SJSA1 (cell line): ENCODE measurements at places on chromosomes 7 and 10. TPM values are rescaled to one million over a fixed set of nuclear protein-coding genes. Genes with fewer than 3 reads are reported as not detected.

- no peaks in the 10 kb centered on the region for H3K36me3 ChIP-seq
- no peak overlapping the region for H3K27ac ChIP-seq
- no peak overlapping the region for H3K4me3 ChIP-seq
- no peak for DNase-seq
- H3K27me3 ChIP-seq: no peaks in the 10 kb centered on the region
Measured at GRCh38 chr7:17206349-17206905, 92.0 kb upstream of the AHR start.

GRCh38 chr7:66015440-66016130, 33.6 kb upstream of the GUSB start:
- no peak for DNase-seq
- H3K27ac ChIP-seq: no peak overlapping the region
- no peaks in the 10 kb centered on the region for H3K27me3 ChIP-seq
- no peaks in the 10 kb centered on the region for H3K36me3 ChIP-seq
- H3K4me3 ChIP-seq: no peak overlapping the region
- peaks cover 15% of the 10 kb centered on the region for H3K4me1 ChIP-seq

FZD8 gene
- 15.7 and 15.9 TPM in 2 replicates for total RNA-seq

DNA sequence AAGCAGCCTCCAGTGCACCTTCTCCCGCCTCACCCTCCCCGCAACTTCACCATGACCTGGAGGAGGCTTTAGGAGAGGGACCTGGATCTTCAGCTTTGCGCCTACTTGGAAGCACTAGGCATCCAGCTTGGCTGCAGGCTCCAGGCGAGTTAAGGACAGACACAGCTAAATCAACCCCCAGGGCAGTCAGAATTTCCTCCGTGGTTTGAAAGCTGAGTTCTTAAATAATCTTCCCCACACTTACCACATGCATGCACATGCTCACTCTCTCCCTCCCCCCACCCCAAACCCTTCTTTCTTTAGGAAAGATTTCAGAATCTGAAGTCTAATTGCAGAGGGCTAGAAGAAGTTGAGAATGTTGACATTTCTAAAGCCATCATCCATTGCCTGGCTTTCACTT, 36.7 kb upstream of the LRRC4 start:
- no peaks in the 10 kb centered on the region; the same call in 1 of the 2 replicates for H3K36me3 ChIP-seq

- no peak overlapping the region for H3K27ac ChIP-seq
- no peak overlapping the region for H3K4me3 ChIP-seq
- H3K4me1 ChIP-seq: no peaks in the 10 kb centered on the region
- H3K36me3 ChIP-seq: no peaks in the 10 kb centered on the region
- H3K27me3 ChIP-seq: no peaks in the 10 kb centered on the region
Measured at GRCh38 chr7:91248996-91249395, 15.2 kb upstream of the FZD1 start.

DNA sequence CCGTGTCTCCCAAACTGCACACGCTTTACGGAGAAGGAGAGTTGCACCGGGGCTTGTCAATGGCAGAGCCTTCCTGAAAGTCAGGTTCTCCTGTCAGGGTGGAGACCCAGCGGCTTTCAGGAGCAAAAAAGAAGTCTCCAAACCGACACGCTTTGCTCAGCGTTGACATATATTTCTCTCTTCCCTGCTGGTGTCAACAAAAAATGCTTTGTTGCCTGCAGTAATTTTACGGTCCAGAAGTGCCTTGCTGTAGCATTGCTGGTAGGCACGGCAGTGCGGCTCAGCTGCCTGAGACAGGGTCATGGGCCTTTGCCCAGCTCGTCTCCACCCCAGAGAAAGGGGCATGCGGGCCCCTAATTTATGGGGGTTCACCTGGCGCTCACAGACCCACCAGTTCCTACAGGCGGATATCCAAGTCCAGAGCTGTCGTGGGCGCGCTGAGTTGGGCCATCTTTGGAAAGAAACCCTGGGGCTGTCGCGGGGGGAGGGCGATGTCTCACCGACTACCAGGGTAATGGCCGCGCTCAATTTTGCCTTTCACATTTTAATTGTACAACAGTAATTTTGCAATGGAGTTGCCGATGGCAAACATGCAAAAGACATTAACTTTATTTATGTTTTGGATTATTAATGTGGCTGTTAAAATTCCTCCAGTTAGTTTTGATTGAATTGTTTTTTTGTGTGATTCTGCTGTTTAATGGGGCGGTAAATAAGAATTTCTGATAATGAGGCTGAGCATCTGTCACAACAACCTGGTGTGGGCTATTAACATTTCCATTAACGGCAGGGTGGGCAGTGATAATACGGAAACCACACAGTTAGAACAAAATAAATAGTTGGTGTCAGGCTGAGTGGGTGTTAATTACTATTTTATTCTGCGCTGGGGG, 478.2 kb upstream of the FOXK1 start:
- H3K4me3 ChIP-seq: no peak overlapping the region
- no peak for DNase-seq
- H3K27ac ChIP-seq: no peak overlapping the region
- no peaks in the 10 kb centered on the region for H3K4me1 ChIP-seq

PKD1L1 gene
- total RNA-seq: 0.19 and 0.53 TPM in 2 replicates

- DNase-seq: no peak
- H3K4me1 ChIP-seq: no peaks in the 10 kb centered on the region
- no peak overlapping the region for H3K4me3 ChIP-seq
- no peak overlapping the region for H3K27ac ChIP-seq
- H3K27me3 ChIP-seq: no peaks in the 10 kb centered on the region
Measured at GRCh38 chr10:61481597-61481996, 28.4 kb upstream of the TMEM26 start.

- no peaks in the 10 kb centered on the region for H3K4me1 ChIP-seq
- no peak overlapping the region for H3K27ac ChIP-seq
- H3K4me3 ChIP-seq: no peak overlapping the region
- no peaks in the 10 kb centered on the region for H3K36me3 ChIP-seq
- DNase-seq: no peak
Measured at GRCh38 chr10:7592627-7593026, 74.1 kb downstream of the ITIH5 start.

GRCh38 chr10:127267442-127267841, 71.1 kb upstream of the INSYN2A start:
- H3K4me1 ChIP-seq: no peaks in the 10 kb centered on the region
- no peak for DNase-seq
- H3K27ac ChIP-seq: no peak overlapping the region
- H3K4me3 ChIP-seq: no peak overlapping the region
- peaks cover 13% of the 10 kb centered on the region for H3K36me3 ChIP-seq
- no peaks in the 10 kb centered on the region for H3K27me3 ChIP-seq

ORC5 gene
- 37.4 and 41.5 TPM in 2 replicates for total RNA-seq

DNA sequence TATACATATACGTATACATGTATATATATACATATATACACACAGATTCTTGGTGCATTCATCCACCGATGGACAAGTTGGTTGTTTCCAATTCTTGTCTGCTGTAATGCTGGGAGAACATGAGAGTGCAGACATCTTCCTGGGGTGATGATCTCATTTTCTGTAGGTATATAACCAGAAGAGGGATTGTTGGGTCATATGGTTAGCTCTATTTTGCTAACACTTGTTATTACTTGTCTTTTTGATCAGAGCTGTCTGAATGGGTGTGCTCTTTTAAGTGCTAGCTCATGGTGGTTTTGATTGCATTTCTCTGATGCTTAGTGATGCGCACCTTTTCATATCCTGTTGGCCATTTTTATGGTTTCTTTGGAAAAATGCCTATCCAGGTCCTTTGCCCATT, 106.4 kb downstream of the TAX1BP1 start:
- no peak overlapping the region for H3K4me3 ChIP-seq
- no peak for DNase-seq
- H3K27me3 ChIP-seq: no peaks in the 10 kb centered on the region
- H3K27ac ChIP-seq: no peak overlapping the region
- H3K36me3 ChIP-seq: 0 out of 2 replicates have a peak, but pooled peaks cover 5% of the 10 kb centered on the region
- H3K4me1 ChIP-seq: no peaks in the 10 kb centered on the region

- no peak overlapping the region for H3K4me3 ChIP-seq
- H3K36me3 ChIP-seq: peaks cover 56% of the 10 kb centered on the region
- H3K27ac ChIP-seq: no peak overlapping the region
- peaks cover 14% of the 10 kb centered on the region for H3K4me1 ChIP-seq
- H3K27me3 ChIP-seq: no peaks in the 10 kb centered on the region
Measured at GRCh38 chr7:101241015-101241363, 3.4 kb upstream of the CLDN15 start.

NUTM2E gene
- 0.05 TPM in 1 of 2 replicates, not detected in the other for total RNA-seq

- H3K27me3 ChIP-seq: no peaks in the 10 kb centered on the region
- H3K4me3 ChIP-seq: peak overlapping the region; percentile 92
- peak overlapping the region; percentile 98 for H3K27ac ChIP-seq
- no peak for DNase-seq
Measured at GRCh38 chr7:100865938-100866728, 1.1 kb upstream of the TRIP6 start.

DNA sequence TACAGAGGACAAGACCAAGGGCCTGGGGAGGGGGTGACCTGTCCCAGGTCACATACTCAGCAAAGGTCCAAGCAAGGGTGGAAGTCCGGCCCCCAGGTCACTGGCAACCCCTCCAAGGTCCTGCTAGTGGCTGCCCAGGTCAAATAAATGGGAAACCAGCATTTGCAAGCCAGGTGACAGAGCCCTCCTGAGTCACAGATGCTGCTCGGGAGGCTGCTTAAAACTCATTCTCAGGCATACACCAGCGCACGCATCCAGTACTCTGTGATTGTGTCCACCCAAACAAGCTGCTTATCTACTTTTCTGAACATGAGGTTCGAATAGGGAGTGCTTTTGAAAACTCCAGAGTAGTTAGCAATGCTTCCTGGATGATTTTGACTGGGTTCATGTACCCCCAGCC, 130.6 kb downstream of the TAX1BP1 start:
- peaks cover 15% of the 10 kb centered on the region for H3K4me1 ChIP-seq
- H3K27ac ChIP-seq: no peak overlapping the region
- no peak overlapping the region for H3K4me3 ChIP-seq
- H3K27me3 ChIP-seq: peaks cover 4% of the 10 kb centered on the region; the same call in 1 of the 2 replicates
- no peak for DNase-seq
- no peaks in the 10 kb centered on the region; the same call in 1 of the 2 replicates for H3K36me3 ChIP-seq

DNA sequence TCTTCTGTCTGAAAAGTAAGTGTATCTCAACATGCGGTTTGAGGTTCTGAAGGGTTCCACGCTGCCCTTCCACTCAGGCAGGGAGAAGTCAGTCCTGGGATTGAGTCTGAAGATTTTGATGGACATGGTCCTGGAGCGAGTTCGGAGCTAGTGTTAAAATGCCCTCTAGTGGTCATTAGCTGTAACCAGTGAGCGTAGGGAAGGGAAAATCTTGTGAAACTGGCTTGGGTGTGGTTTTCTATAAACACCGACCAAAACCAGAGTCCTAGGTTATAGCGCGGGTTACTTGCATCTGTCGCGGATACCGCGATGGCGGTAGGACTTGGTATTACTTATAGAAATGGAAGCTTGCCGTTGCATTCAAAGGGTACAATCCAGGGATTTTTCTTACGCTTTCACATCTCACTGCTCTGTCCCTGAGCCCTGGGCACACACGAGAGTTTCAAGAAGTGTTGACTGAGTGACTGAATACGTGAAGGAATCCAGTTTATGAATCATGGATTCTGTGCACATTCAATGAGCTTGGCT, 348.2 kb upstream of the C7orf33 start:
- no peak overlapping the region for H3K27ac ChIP-seq
- peak; percentile 25 for DNase-seq
- H3K36me3 ChIP-seq: no peaks in the 10 kb centered on the region

HYAL4 gene
- total RNA-seq: not detected in 2 replicates

DNA sequence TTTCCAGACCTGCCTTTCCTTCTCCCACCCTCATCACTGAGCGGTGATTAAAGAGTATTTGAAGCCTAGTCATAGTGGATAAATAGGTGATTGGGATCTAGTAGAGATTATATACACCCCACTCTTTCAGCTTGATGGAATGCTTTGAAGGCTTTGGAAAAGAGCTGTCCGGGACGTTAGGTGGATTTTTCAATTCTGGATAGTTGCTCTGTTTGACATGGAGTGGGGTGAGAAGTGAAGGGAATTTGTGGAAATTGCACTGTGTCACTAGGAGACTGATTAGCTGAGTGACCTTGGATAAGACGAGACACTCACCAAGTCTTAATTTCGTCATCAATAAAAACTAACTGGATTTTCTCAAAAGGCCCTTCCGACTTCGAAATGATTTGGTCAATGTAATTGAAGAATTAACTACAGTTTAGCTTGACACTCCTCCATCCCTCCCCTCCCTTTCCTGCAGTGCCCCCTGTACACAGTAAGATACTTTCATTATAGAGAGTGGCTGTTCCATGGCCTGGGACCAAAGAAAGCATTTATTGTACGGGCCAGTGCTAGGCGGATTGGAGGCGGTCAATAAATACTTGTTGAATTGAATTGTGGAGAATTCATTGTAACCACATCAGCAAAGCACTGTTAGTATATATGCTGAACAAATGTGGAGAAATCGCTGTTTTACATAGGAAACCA, 962 bp downstream of the ZKSCAN1 start:
- peak overlapping the region; percentile 78 for H3K4me3 ChIP-seq
- H3K36me3 ChIP-seq: peaks cover 33% of the 10 kb centered on the region
- no peaks in the 10 kb centered on the region for H3K27me3 ChIP-seq

DNA sequence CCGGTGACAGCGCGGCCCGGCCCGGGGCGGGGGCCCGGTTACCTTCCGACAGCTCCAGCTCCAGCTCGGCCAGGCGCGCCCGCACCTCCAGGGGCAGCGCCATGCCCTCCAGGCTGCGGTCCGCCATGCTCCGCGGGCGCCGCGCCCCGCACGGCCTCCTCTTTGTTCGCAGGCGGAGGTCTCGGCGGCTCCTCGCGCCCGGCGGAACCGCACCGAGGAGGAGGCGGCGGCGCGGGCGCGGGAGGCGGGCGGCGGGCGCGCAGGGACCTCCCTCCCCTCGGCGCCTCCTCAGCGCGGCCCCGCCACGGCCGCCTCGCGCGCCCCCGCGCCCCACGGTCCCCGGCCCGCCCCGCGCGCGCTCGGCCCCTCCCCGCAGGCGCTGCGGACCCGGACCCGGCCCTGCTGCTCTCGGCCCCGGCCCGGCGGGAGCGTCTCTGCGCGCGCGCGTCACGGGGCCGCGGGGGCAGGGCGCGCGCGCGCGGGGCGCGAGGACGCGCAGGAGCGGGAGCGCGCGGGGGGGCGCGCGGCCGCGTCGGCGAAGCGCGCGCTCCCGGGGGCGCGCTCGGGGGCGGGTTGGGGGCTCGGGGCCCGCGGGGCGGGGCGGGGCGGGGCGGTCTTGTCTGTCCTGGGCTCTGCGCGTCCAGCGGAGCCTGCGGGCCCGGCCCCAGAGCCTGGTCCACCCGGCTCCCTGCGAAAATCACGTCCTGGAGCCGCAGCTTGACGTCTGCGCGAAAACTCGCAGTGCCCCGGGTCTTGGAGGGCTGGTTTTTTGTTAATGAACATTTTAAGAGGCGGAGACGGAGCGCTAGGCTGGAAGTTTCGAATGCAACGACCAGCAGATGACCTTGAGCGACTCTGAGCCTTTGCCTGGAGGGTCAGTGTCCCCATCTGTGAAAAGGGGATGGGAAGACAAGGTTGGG, at the start of gene DIP2C:
TSS of gene DIP2C (minus strand) at position 217 of the 920 bp plus-strand sequence. CDS start at position 127, 90 bp downstream.
- H3K4me1 ChIP-seq: peaks cover 31% of the 10 kb centered on the region
- H3K27ac ChIP-seq: peak within 1 kb of the TSS; percentile 64
- H3K27me3 ChIP-seq: no peaks in the 10 kb centered on the region
- H3K36me3 ChIP-seq: peaks cover 17% of the 10 kb centered on the region

DNA sequence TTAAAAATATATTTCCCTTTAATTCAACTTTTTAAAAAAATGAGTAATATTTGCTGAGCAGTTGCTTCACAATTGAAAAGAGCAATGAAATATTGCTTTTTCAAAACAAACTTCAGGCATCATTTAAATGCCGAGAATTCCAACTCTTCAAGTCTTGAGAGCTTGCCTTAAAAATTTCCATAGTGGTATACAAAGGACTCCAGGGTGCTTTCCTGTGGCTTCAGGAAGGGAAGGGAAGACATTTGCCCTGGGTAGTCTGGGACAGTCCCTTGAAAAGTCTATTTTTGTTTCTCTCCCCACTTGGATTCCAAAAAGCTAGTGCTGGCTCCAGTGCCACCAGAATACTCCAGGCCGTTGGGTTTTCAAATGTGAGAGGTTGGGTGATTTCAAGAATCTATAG, 71.7 kb downstream of the HYCC1 start:
- H3K36me3 ChIP-seq: peaks cover 8% of the 10 kb centered on the region; the same call in 1 of the 2 replicates
- no peak overlapping the region for H3K4me3 ChIP-seq
- H3K27me3 ChIP-seq: no peaks in the 10 kb centered on the region
- no peaks in the 10 kb centered on the region for H3K4me1 ChIP-seq
- no peak overlapping the region for H3K27ac ChIP-seq
- no peak for DNase-seq
